ENCODE measurements at places on chromosomes 4 and X.

DNA sequence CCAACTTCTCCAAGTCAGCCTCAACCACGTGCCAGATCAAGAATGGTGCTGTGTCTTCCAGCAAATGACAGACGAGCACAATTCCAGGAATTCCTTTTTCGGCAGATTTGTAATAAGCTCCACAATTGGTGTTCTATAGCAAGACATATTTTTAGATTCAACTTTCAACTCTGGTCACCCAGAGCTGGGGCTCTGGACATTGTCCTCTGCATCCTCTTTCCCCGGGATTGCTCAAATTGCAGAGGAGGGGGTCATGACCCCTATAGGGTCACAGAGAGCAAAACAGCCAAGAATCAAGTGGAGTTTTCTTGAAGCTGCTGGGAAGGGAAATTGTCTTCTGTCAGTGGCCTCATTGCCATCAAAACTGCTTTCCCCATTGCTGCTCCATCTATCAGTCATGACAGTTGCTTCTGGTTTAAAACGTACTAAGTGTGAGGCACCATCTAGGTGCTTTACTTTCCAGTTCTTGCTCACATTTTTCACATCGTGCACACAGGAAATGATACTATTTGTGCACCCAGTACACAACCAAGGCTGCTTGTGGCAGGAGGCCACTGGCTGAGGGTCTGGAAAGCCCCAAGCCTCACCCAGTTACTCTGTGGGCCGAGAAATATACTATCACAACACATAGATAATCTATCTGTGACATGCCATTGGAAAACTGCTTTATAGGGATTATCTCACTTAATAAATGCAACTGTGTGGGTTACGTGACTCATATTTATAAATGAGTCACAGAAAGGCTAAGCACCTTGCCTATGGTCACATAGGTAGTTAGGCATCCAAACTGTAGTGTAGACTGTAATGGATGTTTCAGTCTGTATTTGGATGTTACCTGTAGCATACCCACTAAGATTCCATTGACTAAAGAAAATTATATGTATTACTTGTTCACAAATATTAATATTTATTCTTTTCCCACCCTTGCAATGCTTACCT, 91.7 kb upstream of the PHOX2B start:
- DNase-seq = no peak

GRCh38 chr4:24930151-24930550, 17.3 kb upstream of the CCDC149 start:
- no peak for DNase-seq

DNA sequence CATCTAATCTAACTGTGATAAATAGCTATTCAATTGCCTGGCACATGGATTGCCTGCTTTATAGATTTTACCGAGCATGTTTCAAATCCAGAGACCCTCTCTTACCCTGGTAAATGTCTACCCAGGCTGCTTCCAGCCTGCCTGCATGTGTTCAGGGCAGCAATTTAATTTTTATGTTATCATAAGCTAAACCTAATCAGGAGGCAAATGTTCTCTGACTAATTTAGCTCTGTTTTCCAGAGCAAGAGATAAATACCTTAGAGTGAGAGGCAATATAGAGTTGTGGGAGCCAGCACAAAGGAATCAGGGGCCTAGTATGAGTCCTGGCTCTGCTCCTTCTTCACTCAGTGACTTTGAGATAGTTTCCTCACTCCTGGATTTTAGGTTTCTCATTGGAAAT, 37.7 kb downstream of the PARM1 start:
- DNase-seq = no peak

GRCh38 chr4:25062098-25062497, 31.4 kb upstream of the LGI2 start:
- no peak for DNase-seq

GRCh38 chrX:21398426-21398825, 24.2 kb downstream of the CNKSR2 start:
- no peak for DNase-seq

GRCh38 chr4:174521800-174522182, 497 bp downstream of the HPGD start:
- no peak for DNase-seq

DNA sequence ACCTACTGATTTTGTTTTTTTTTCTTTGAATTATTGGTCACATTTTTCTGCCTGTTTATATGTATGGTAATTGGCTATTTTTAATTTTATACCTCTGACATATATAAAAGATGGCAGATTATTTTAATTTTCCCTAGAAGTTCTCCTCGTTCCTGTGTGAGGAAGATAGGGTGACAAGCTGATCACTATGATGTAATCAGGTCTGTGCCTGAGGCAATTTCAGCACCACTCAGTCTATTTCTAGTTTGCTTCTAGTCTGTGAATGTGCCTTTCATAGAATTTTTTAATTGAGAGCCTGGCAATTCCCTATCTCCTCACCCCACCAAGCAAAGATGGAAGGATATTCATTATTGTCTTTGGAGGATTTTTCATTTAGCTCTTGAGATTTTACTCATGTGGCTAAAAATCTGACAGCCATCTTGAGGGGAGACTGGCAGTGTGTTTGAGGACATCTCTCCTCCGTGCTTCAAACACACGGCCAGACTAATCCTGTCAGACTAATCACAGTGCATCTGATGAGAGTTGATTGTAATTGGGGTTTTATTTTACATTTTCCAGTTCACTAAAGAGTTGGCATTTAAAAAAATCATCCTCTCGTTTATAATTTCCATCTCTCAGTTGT, 500.3 kb downstream of the TRIML1 start:
- DNase-seq = no peak
